SJSA1 (cell line): ENCODE measurements at places on chromosomes 6 and 20. TPM values are rescaled to one million over a fixed set of nuclear protein-coding genes. Genes with fewer than 3 reads are reported as not detected.

GRCh38 chr6:143619824-143620401 is 57.9 kb upstream of the PHACTR2 start:
- DNase-seq = no peak

- DNase-seq = no peak
Observed at GRCh38 chr6:54646069-54646950, 200.3 kb upstream of the FAM83B start.

- DNase-seq = peak; percentile 50
Observed at GRCh38 chr6:28980137-28980851, 24.8 kb downstream of the ZNF311 start.

EYS gene
- not detected in 2 replicates for total RNA-seq

DNA sequence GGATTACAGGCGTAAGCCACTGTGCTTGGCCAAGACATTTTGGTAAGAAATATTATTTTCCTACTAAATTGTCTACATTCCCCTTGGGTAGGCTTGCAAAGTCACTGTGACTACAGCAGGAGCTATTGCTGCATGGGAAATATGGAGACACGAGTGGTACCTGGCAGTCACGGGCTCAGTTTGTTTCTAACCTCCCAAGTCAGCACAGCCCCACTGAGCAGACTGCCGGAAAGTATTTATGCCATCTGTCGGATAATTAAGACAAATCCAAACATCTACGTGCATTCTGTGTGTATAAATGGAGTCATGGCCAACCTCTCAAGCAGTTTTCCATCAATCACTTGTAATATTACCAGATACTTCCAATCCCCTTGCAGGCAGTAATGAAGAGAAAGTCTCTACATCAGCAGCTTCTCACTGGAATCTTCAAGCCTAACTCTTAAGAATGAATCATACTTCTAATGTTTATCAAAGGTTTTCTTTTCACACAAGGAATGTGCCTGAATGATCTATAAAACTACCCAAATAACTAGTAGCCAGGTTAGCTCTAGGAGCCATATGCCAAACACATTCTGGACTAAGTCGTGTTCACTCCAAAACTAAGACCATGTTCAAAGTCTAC is 20.1 kb downstream of the PSMB1 start:
- no peak for DNase-seq

DNA sequence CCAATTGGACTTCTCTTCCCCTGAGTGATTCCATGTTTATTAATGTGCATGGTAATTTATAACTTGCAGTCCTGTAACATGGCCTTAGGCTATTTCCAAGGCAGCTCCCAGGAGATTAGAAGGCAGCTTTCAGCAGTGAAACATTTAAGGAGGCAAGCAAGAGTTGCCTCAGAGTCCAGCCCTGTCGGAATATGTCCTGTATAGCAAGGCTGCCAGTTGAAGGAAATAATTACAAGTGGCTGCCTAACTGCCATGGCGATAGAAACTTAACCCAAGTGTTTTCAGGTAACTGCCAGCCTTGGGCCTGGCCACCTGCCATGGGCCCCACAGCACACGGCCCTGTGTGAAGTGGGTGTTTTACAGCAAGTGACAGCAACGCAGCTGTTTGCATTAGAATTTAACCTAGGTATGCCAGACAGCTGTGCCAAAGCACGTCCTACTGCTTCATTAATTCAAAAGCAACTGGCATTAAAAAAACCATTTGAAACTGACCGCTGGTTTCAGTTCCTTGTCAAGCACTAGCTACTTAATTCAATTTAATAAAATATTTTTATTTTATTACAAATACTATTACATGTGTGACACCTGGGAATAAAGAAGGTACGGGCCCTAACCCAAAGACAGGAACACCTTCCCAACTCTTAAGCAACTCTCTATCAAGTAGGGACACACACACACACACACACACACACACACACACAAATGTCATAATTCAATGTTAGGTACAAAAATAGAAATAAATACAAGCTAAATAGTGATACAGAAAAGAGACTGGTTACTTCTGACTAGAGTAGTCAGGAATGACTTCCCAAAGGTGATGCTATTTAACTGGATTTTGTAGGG is 151.8 kb upstream of the HEY2 start:
- DNase-seq = no peak

- DNase-seq = no peak
Observed at GRCh38 chr6:170221753-170222400, 69.0 kb downstream of the DLL1 start.

- DNase-seq = no peak
Observed at GRCh38 chr20:36468149-36469000, 72.9 kb upstream of the MYL9 start.

- DNase-seq = no peak
Observed at GRCh38 chr20:37315452-37316110, 26.1 kb downstream of the MANBAL start.

CLPSL2 gene
- total RNA-seq = not detected in 2 replicates

TPD52L1 gene
- total RNA-seq = 39.2 and 47.9 TPM in 2 replicates

MCHR2 gene
- not detected in 2 replicates for total RNA-seq

LHFPL5 gene
- not detected in 2 replicates for total RNA-seq

RIPOR3 gene
- 1.3 and 1.8 TPM in 2 replicates for total RNA-seq

CNKSR3 gene
- 11.4 and 14.7 TPM in 2 replicates for total RNA-seq

- DNase-seq = no peak
Observed at GRCh38 chr20:32218156-32218900, 10.6 kb downstream of the POFUT1 start.

WFDC5 gene
- not detected in 2 replicates for total RNA-seq

KCNS1 gene
- not detected in 2 replicates for total RNA-seq

DNA sequence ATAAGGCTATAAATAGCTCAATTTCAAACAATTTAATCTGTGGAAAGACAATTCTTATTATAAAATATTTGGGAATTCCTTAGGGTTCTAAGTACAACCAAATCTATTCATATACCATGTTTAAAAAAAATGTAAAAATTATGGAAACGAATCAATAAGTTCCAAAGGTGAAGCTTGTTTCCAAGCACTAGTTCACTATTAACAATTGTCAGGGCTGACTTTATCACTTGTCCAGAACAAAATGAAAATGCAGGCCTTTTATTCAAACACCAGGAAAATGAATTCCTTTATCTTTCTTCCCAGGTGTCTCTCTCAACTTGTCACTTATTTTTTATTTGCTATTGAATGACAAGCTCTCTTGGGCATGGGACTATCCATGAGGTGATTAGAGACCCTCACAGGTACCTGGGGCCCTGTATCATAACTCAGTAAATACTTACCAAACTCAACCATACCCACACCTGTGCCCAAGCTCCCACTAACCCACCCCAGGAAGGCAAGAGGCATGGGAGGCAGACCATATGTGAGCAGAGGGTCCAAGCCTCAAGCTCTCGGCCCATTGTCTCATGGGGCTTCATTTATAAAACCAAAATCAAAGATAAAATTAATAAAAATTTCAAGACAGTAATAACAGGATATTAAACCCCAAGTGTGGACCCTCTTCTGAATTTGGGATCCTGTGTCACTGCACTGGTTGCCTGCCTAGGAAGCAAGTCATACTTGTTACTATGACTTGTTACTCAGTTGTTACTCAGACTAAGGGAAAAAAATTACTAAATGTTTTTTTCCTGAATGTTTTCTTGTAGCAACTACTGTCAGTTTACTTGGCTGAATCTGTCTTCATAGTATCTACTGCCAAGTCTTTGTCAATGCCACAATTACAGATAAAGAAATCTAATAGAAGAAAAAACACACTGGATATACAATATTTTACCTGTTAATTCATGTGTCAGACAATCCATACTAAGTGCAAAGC is 54.7 kb downstream of the PTPRK start:
- no peak for DNase-seq

HLA-DQA2 gene
- total RNA-seq = not detected in 2 replicates

ZC2HC1B gene
- not detected in 2 replicates for total RNA-seq

MOG gene
- total RNA-seq = not detected in 2 replicates

DNA sequence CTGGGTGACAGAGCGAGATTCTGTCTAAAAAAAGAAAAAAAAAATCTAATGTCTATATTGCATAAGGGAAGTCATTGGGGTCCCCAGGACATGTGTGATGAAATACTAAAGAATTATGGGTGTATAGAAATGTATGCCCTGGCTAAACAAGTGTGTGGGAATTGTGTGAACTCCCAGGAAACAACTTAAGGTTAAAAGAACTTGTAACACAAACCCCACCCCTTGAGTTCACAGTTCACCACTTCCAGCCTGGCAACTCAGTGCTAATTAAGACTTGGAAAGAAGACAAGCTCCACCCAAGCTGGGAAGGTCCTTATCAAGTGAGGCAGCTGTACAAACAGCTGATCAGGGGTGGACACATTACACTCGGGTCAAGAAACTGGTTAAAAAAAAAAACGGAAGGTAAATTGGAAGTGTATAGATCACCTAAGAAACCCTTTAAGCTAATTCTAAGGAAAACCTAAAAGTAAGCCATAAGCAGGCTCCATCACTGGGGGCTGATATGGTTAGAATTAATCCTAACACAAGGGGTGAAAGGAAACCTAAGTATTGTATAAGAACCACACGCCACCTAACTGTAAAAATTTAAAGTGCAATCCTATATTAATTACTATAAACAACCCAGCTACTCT is 25.2 kb downstream of the HLA-A start:
- DNase-seq = no peak

GRCh38 chr6:33421344-33421643 is 1.4 kb downstream of the SYNGAP1 start:
- DNase-seq = no peak

SLC22A2 gene
- not detected in 2 replicates for total RNA-seq

DNA sequence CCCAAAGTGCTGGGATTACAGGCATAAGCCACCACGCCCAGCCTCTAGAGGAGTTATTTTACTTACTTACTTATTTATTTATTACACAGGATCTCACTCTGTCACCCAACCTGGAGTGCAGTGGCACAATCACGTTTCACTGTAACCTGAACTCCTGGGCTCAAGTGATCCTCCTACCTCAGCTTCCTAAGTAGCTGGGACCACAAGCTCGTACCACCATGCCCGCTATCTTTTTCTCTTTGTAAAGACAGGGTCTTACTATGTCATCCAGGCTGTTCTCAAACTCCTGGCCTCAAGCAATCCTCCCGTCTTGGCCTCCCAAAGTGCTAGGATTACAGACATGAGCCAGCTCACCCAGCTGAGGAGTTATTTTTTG is 1.6 kb upstream of the TRIB3 start:
- DNase-seq = no peak

- no peak for DNase-seq
Observed at GRCh38 chr6:119446115-119446554, 96.6 kb upstream of the MAN1A1 start.

GRCh38 chr6:11132194-11132888 is 20.8 kb upstream of the ERVFRD-1 start:
- no peak for DNase-seq

DNA sequence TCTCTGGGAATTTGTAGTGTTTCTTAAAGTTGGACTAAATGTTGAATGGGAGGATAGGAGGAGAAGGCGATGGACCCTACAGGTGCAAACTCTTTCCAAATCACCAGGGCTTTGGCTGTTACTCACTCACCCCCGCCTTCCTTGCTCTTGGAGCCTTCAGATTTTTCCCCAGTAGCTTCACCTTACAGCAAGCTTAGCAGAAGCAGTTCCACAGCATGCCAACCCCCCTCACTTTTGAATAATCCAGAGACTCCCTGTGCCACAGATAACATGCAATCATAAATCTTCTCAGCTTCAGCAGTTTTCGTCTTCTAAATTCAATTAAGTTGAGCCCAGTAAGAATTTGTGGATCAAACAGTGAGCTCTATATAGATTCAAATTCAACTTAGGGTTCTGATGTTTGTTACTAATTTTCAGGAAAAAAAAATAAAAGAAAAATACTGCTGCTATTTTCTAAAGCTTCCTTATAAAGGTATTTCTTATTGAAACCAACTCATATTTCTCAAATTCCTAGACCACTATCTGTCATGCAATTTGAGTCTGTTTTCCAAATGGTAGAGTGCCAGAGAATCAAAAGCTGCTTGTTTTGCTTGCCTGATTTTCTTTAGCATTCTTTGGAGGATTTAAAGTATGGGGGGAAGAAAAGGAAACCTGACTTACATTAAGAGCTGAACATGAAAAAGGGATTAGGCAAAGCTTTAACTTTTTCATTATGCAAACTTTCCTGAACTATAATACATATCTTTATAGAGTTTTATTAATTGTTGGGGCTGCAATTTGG is 166.4 kb downstream of the EYA4 start:
- no peak for DNase-seq

DNA sequence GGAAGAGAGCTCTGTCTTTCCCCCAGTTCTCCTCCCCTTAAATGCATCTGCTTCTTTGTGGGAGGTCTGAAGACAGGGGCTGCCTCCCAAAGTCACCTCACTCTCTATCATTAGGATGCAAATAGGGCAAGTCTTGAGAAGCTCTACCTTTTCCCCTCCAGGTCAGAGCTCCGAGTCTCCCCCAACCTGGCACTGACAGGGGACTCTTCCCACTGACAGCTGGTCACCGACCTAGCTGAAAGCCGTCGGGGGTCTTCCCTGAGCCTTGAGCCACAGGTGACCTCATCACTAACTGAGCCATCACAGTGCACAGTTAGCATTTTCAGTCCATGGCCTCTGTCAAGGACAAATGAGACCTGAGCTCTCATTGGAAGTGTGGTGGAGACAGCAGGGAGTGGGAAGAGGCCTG is 386.7 kb downstream of the HACE1 start:
- no peak for DNase-seq

GRCh38 chr20:63210011-63210605 is 5.8 kb downstream of the YTHDF1 start:
- no peak for DNase-seq

DNA sequence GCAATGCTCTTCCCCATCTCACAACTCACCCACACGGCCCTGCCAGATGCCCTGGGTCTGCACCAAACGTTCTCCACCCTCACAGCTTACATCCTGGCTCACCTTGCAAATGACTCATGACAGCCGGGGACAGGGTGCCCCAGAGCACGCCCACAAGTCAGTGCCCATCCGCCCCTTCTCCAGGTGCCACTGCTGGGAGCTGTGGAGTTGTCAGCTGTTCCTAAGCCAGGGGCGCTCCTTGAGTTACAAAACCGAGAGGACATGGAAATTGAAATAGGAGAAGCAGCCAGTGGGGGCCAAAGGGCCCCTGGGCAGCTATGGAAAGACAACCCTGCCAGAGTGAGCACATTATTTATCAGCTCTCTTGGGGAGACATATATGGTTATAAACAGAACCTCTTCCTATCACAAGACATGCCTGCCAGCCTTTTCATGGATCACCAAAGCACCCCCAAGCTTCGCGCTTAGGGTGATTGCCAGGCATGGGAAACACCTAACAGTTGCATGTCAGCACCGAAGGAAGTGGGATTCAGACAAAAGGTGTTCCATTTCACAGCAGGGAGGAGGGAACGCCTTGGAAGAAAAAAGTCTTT is 236.8 kb downstream of the LY86 start:
- DNase-seq = no peak

GRCh38 chr6:148924226-148925012 is 177.6 kb downstream of the UST start:
- no peak for DNase-seq

GRCh38 chr6:26284537-26285142 is 80.4 kb upstream of the BTN3A2 start:
- DNase-seq = peak; percentile 73

TCF21 gene
- 0.08 TPM in 1 of 2 replicates, not detected in the other for total RNA-seq

DNA sequence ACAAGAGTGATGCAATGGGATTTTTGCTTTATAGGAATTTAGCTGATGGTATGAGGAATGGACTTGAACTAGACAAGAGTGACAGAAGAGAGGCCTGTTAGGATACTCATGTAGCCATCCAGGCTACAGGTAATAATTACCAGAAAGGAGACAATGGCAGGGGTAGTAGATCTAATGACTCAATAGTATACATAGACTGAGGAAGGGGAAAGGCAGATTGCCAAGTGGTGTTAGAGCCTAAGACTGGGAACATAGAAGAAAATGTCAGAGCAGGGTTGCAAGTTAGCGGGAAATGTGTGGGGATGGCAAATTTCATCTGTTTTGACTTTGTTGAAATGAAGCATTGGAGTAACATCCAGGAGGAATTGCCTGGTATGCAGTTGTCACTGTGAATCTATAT is 295.6 kb downstream of the UTRN start:
- DNase-seq = no peak
